CD4-positive, alpha-beta T cell treated with Interleukin-4 for 1 hour (primary cell): ENCODE measurements at places on chromosomes 1 and 21.

GRCh38 chr1:161739865-161740566 is 9.6 kb upstream of the DUSP12 start:
- no peak for DNase-seq

DNA sequence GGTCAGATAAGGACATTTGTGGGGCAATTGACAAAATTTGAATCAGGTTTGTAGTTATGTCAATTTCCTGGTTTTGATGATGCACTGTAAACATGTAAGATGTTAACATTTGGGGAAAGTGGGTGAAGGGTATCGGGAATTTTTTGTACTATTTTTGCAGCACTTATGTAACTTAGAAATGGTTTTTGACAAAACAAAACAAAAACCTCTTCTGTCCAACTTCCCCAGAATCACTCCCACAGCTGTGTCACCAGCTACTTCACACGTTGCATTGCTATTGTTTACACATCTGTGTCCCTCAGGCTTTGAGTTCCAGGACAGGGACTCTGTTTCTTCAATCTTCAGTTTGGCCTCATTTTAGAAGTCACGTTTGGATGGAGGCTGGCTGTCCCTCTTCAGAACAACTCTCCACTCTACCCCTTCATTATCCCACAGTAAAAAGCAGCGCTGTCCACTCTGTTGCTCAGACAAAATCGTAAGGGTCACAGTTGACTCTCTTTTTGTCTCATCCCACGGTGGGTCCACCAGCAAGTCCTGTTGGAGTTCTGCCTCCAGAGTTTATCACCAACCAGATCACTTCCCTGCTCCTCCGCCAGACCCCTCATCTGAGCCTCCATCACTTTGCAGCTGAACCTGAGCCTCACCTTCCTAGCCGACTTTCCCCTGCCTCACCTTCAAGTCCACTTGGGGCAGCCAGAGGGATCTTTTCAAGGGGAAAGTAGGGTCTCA is 63.2 kb downstream of the NENF start:
- no peak for DNase-seq

DNA sequence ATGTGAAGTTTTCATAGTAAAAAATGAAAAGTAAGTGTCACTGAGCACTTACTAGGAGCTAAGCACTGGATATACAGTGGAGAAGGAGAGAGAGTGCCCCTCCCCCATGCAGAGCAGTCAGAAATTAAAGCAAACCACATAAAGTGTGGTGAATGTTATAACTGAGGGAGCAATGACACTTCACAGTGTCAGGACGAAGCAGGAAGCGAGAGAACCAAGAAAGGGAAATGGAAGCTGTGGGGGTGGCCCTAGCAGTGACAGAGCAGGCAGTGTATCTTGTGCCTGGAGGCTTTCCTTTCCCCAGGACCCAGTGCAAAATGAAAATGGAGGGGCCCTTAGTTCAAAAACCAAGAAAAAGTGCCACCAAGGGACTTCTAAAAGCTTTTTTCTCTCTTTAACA is 21.5 kb upstream of the RCAN3 start:
- DNase-seq: peak; percentile 69

DNA sequence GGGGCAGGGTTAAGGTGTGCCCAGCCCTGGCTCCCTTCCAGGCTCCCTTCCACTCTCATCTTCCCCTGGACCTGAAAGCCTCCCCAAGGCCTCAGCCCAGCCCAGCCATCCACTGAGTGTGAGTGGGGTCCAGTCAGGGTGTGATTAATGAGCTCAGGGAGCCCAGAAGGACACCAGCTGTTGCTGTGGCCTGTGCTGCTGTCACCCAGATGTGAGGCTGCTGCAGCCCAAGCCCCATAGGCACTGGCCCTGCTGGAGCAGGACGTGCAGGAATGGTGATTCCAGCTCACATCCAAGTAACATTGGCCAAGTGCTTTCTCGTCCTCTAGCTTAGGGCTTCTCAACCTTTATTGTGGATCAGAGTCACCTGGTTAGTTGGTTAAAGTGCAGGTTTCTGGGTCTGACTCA is 77.6 kb downstream of the EPHB2 start:
- DNase-seq: no peak

DNA sequence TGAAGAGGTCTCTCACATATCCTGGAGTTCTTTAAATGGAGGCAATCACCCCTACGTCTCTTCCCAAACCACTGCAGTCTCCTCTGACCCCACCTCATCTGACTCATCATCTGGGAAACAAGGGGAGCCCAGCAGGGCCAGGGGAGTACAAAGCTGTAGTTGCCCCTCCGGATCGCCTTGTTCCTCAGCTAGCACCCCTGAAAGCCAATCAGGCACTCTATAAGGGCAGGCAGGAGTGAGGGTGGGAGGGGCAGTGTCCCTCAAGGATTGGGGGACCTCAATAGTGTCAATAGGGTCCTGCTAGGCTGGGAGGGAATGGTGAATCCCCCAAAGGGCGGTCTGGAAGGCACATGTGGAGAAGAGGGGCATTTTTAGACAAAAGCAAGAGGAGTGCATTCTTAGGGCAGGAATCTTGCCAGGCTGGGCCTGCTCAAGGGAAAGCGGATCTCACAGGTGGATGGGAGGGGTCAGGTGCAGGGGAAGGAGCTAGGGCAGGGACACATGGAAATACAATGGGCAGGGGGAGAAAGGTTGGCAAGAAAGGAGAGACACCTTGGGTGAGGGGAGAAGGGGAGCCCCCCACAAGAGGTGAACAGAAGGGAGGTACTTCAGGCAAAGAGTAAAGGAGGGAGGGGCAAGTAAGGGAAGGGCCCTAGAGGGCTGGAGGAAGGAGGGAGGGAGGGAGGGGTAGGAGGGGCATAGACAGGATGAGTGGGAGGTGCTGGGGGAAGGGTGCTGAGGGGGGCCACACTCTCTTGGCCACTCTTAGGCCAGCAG is 5.8 kb downstream of the SHISA4 start:
- no peak for DNase-seq

DNA sequence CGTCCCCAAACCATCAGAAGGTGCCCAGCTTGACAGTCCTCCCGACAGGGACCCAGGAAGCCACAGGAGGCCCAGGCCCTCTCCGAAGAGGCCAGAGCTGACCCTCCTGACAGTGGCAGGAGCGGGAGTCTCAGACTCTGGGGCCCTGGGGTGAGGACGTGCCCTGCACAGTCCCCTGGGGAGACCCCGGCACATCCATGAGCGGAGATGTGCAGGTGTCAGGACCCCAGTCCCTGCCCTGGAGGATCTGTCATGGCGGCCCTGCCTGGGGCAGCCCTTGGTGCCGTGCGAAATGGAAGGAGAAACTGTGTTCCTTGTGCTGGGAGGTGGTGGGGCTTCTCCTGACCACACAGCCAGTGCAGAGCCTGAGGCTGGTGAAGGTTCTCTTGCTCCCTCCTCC is 55.8 kb downstream of the OBSCN start:
- DNase-seq: no peak

GRCh38 chr1:103416681-103417286 is 108.7 kb upstream of the RNPC3 start:
- no peak for DNase-seq
